Activated CD4-positive, alpha-beta T cell treated with anti-CD3 and anti-CD28 coated beads for 24 hours (primary cell): ENCODE measurements at places on chromosomes 4 and X.

GRCh38 chrX:148203531-148203930 lies 222.4 kb downstream of the FMR1NB start:
- DNase-seq: no peak

DNA sequence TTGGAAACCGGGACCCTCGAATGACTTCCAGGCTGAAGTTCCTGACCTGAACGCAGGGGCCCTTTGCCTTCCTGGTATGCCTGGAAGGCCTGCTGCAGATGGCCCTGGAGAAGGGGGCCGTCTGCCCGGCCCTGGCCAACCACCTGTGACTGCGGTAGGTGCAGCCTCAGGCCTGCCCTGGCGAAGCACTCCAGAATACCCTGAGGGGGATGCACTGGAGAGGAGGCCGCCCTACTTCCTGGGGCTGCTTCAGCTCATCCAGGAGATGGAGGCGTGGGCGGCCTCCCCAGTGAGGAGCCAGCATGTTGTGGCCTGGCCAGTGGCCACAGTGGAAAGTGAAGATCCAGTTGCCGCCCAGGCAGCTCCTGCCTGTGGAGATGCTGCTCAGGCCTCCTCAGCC lies 26.4 kb upstream of the PNMA3 start:
- no peak for DNase-seq

GRCh38 chr4:145931403-145931802 lies 7.2 kb downstream of the ZNF827 start:
- DNase-seq: no peak

DNA sequence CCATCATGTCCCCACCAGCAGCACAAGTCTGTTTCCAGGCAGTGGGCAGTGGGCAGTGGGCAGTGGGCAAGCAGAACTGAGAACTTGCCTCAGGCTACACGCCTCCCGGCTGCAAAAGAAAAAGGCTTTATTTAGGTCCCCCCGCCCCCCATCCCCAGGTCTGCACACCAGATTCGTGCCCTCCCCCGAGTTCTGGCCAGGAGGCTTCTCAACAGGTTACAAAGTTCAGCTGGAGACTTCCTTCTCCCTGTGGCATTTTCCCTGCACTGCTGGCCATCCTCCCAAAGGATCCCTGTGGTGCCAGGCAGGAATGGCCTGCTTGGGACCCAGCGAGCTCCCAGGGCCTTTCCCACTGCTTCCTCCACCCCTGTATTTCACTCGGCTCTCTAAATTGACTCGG lies 97.0 kb upstream of the TRIM2 start:
- DNase-seq: no peak

GRCh38 chr4:174211622-174212044 lies 71.8 kb downstream of the FBXO8 start:
- DNase-seq: no peak

- DNase-seq: no peak
Observed at GRCh38 chr4:176188654-176189053, 6.7 kb downstream of the SPATA4 start.

- DNase-seq: no peak
Observed at GRCh38 chrX:132692526-132692925, 203.7 kb upstream of the MBNL3 start.

GRCh38 chr4:113382704-113383103 lies 333.3 kb downstream of the ANK2 start:
- no peak for DNase-seq

DNA sequence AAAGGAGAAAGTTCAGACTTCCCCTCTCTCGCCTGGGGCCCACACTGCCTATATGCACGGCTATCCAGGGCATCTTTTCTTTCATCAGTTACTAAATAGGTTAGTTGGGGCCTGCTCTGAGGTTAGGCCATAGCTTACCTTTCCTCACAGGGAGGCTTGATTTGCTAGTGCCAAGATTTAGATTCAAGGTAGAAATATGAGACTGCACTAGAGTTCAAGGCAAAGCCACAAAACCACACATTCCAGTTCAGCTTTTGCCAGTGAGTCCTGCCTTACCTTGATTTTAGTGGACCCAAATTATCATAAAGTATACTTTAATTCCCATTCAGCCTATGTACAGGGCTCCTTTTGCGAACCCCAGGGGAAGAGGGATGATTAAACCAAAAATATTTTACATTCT lies 762.8 kb downstream of the PDHA2 start:
- no peak for DNase-seq

- DNase-seq: no peak
Observed at GRCh38 chr4:7624396-7624980, 189.8 kb upstream of the PSAPL1 start.

GRCh38 chrX:13821738-13822137 lies 4.8 kb upstream of the GPM6B start:
- no peak for DNase-seq

- DNase-seq: no peak
Observed at GRCh38 chrX:28347476-28347875, 239.8 kb upstream of the IL1RAPL1 start.

GRCh38 chr4:8586671-8587468 lies 5.7 kb upstream of the CPZ start:
- DNase-seq: no peak

DNA sequence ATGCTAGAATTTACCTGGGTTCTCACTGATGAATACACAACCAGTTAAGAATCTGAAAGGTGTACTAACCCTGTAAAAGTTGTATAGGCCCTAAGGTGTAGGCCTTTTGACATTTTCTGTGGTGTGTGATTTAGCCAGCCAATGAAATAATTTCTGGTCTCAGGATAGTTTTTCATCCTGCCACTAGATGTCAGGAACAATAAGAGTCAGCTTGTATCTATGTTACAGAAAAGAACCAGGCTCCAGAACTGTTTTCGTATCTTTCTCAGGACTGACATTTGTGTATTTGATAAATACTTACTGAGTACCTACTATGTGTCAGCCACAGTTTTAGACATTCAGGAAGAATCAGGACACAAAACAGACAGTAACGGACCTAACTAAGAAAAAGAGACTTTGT lies 673.6 kb upstream of the TENM3 start:
- DNase-seq: no peak

DNA sequence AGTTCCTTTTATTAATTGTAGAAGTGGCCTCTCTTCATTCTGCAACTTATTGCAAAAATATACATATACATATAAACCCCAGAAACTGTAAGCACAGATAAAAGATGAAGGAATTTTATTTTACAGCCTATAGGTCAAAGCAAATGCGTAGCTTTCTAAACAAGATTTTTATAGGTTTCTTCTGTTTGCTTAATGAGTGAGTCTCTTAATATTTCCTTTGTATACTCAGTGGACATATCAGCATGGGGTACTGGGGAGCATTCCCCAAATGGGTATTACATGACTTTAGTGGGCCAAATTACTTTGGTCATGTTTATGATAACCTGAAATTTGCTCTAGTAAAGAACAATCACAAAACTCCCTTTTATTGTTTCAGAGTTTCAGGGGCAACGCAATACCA lies 1698.6 kb upstream of the IGFBP7 start:
- no peak for DNase-seq

DNA sequence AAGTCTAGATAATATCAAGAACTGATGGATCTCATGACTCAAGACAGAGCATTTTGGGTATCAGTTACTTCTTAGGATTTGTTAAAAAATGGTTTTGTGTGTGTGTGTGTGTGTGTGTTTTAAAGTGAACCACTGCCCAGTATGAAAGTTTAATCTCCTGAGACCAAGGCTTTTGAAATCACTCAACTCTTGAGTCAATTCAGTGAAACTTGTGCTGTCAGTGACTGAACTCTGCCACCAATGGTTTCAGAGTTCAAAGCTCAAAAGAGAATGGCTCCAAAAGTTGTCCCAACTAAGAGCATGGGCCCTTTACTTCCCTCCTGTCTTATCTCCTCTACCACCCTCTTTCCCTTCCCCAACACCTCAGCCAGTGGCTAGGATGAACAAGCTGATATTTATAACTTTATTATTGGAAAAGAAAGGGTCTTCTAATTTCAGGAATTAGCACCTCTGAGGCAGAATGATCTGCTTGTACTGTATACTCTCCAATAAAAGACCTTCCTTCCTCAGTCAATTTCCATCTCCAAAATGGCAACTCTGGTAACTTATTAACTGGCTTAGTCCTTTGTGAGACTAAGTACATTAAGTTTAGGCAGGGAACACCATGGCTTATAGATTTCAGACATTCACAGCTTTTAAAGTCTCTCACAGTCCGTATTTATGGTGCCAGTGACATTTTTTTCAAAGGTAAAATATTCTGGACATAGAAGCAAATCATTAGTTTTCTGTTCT lies 152.2 kb downstream of the REPS2 start:
- no peak for DNase-seq

DNA sequence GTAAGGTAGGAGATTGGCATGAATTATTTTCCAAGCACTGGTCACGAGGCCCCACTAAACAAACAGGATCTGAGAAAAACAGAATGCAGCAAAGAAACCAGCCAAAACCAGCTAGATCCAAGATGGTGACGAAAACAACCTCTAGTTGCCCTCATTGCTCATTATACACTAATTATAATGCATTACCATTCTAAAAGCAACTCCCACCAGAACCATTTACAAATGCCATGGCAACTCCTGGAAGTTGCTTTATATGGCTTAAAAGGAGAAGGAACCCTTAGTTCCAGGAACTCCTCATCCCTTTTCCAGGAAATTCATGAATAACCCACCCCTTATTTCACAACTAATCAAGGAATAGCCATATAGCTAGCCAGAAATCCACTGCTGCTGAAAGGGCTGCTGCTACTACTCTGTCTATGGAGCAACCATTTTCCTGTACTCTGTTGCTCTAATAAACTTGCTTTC lies 69.3 kb downstream of the ABCB7 start:
- DNase-seq: no peak

GRCh38 chrX:103400931-103401330 lies 24.6 kb downstream of the BEX3 start:
- DNase-seq: no peak

DNA sequence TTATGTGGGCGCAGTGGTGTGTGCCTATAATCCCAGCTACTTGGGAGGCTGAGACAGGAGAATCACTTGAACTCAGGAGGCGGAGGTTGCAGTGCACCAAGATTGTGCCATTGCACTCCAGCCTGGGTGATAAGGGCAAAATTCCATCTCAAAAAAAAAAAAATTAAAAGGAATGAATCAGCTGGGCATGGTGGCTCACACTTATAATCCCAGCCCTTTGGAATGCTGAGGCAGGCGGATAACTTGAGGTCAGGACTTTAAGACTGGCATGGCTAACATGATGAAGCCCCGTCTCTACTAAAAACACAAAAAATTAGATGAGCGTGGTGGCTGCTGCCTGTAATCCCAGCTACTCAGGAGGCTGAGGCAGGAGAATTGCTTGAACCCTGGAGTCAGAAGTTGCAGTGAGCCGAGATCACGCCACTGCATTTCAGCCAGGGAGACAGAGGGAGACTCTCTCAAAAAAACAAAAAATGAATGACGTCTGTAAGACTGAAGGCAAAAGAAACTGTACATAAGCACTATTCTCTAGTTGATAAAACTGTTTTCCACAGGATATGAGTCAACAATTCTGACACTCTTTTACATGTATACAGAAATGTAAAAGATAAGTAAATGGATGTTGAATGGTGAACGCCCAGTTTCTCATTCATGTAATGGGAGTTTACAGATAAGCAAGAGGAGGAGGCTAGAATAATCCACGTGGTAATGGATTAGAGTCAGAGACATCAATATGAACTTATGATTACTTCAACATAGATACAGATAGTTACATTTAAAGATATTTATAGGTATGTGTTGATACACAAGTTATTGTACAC lies 22.2 kb downstream of the CENPC start:
- DNase-seq: no peak

GRCh38 chr4:24245491-24245820 lies 338.9 kb downstream of the DHX15 start:
- DNase-seq: no peak

GRCh38 chrX:68650491-68650890 lies 3.0 kb downstream of the STARD8 start:
- no peak for DNase-seq

DNA sequence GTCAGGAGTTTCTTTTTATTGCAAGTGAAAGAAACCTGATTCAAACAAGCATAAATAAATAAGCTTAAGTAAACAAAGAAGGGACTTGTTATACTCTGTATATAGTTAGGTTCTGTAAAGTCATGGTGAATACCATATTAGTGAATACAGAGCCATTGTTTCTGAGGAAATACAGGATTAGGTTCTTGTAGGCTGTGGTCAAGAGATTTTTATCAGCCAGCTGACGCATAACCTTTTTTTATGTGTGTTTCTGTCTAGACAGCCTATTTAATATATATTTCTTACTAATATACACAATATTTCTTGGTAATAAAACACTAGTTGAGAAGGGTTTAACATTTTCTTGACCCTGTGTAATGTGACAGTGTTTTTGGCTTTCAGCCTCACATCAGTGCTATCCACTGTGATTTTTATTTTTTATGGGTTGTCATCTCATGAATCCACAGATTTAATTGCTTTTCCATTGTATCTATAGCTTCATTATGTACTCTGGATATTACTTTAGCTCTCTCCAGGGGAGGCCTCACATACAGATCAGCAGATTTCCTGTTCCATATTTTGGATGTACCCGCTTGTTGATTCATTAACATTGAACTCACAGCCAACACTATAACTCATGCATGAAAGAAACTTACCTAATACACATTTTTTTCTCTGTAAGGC lies 8.0 kb downstream of the HERC3 start:
- DNase-seq: no peak

GRCh38 chr4:150012851-150013360 lies 65.3 kb upstream of the DCLK2 start:
- DNase-seq: no peak

DNA sequence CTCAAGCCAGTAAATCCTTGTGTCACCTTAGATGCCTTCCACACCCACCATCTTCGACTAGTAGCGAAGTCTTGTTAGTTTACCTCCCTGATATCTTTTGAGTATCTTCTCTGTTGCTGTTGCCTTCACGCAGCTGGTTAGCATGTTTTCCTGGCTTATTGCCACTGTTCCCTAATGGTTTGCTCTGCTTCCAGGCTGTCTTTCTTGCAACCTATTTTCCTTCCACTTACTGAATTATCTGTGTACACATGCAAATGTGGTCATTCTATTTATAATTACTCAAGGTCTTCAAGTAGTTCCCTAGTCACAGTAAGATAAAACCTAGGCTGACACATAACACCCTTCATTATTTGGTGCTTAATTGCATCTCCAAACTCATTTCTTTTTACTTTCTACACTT lies 89.5 kb downstream of the UGT8 start:
- DNase-seq: no peak

GRCh38 chr4:130825284-130825683 lies 1729.3 kb downstream of the C4orf33 start:
- no peak for DNase-seq

DNA sequence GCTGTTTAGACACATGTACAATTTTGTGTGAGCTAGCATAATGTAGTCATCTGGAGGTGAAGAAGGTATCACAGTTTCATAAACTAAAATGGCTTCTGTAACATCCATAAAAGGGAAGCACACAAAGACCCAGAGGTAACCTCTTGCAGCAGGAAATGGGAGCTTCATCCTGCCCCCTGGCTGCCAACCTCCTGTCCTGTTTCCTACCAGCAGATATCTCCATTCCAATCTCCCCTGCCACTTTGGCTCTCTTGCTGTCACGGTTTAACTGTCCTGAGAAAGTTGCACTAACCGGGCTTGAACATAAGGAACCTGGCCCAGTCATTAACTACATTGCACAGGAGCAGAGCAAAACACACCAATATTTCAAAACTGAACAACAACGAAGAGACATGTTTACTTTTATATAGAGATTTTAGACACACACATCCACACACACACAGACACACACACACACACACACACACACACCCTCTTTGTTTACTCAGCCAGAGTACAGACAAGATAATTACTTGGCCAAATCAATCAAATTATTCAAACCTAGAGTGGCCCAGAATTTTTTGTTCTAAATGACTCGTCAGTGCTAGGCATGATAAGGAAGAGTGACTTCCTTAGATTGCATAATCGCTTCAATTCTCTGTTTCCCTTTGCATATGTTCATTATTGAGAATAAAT lies 24.2 kb downstream of the MID2 start:
- DNase-seq: no peak
